ENCODE measurements at places on chromosomes 7 and 10.

DNA sequence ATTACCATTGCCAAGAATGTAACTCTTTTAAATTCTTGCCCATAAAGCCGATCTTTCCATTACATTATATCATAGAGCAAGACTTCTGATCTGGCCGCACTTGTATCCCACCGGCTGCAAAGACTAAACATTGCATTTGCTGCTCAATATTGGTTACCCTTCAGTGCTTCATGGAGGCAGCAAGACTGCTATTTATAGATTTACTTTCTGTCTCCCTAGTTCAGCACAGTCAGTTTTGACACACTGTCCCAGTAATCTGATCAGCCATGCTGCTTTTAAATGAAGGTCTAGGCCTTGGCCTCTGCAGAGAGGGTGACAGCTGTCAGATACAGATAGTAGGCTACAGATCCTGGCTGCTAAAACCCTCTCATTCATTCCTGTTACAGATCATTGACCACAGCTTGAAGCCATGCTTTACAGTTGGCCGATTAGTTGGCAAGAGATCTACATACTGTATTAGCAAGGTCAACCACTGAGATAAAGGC is 562.6 kb upstream of the GALNT17 start:
- no peak for DNase-seq

DNA sequence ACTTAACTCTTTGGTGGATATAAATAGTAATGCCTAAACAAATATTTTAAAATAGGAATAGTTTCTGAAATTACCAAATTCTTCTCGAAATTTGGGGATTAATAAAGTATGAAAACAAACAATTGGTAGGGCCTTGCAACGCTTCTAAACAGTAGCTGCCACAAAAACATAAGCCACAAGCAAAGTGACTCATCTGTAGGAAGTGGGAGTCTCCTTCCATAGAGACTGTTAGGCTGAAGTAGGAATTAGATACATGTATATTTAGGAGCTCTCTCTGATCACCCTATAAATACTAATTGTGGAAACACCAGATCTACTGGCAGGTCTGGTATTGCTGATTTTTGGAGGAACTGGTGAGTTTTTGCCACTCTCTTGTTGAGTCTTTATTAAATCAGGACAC is 5.7 kb upstream of the LMOD2 start:
- no peak for DNase-seq

DNA sequence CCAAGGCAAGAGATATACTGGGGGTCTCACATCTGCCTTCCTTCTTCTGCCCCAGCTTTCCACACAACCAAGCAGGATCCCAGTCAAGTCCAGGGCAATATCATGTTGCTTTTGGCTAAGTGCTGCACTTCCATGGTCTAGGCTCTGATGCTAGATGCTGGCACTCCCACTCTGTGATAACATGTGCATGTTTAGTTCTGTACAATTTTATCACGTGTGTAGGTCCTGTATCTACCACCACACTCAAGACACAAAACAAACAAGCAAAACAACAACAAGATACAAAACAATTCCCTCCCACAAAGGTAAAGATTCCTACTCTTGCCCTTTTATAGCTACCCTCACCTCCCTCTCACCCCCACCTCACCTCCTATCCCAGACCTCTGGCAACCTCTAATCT is 105.6 kb upstream of the HABP2 start:
- DNase-seq: no peak

- DNase-seq: no peak
Observed at GRCh38 chr7:41996381-41997035, 240.5 kb downstream of the GLI3 start.

DNA sequence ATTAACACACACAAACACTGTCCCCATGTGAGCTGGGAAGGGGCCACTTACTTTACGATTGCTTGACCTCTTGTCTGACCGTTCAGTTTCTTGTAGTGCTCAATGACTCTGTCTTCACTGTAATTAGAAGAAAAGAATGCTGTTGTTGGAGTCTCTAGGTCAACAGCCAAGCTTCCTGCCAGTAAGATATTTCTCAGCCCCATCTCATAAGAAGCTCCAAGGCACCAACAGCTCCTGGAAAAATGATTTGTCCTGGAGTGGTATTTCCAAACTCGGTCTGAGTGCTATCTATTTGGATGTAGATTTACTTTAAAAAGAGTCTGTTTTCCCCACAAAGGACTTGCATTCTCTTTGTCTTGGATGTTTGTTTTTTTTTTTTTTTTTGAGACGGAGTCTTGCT is 153.7 kb downstream of the PRPF18 start:
- no peak for DNase-seq

DNA sequence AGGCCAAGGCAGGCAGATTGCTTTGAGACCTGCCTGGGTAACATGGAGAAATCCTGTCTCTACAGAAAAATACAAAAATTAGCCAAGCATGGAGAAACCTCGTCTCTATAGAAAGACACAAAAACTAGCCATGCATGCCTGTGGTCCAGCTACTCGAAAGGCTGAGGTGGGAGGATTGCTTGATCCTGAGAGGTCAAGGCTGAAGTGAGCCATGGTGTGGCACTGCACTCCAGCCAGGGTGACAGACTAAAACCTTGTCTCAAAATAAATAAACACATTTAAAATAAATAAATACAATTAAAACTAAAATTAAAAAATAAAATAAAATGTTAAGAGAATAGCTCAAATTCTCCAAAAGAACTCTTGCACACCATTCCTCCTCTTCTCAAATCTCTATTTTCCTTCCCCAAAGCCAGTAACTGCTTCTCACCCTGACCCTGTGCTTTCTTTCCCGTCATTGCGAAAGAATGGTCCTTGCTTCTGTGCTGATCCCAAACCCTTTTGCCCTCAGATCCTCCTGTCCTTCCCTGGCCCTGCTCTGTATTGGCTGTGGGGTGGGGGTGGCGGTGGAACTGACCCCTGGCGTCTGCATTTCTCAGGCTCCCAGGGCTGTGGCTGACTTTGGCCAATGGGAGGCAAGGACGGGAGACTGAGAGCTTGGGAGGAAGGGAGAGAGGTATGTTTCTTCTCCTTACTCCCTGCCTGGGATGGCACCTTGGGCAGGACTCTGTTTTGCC is 12.4 kb downstream of the SRGN start:
- no peak for DNase-seq

DNA sequence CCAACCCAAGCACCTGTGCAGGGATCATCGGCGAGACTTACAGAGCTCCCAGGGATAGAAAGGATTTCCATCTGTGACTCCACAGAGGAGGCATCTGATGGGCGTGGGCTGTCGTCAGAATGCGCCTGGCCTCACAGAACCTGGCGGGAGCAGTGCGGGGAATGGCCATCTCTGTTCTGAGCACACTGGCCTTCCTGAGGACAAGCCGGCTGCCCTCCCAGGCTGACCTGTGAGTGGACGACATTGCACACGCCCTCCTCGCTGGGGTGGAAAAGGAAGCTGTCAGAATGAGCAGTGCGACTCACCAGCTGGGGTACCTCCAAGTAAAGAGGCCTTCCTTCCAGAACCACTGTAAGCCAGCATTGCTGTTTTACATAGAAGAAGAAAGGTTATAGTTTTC is 234.6 kb upstream of the PITRM1 start:
- DNase-seq: no peak

DNA sequence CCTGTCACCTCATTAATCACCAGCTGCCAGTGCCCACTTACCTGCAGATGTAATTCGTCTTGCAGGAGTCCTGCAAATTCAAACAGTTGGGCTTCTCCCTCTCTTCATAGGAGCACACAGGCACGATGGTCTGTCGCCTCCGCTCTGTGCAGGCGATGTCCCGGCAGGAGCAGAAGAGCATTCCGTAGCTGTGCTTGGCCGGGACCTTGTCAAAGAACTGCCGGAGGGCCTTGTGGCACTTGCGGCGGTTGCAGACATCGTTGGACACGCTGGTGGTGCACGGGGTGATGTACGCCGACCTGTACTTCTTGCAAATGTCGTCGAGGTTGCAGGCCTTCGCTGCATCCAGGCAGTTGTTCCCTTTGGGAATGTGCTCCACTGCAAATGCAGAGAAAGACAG is 147.8 kb downstream of the GFRA1 start:
- DNase-seq: no peak

DNA sequence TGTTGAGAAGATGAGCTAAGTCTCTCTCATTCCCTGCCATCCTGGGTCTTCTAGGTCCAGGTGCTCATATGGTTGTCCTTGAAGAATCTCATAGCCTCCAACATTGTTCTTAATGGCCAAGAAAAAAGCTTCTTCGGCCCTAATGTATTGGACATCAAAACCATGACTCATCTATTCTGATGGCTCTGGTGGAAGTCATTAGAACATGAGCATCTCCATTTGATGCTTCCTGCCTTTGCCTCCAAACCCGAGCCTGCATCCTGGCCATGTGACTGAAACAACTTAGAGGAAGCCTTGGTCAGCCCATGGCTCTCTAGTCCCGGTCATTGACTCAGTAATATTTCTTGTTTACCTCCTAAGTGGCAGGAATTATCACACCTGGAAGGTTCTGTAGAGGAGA is 264.1 kb upstream of the FZD8 start:
- DNase-seq: no peak

DNA sequence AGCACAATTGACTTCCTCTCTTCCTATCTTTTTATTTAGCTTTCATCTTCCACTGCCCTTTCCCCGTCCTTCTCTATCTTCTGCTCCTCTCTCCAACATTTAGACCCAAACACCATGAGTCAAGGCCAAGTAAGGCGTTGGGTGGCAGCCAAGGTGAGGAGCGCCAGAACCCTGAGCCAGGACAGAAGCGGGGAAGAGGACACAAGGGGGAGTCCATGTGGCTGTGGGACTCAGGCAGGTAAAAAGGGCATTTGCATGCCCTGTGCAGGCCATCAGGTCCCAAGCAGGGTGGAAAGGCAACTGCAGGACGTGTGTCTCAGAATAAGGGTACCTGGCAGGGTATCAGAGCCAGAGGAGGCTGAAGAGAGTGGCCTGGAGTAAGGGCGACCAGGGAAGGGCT is 192.4 kb upstream of the PFKP start:
- no peak for DNase-seq

- no peak for DNase-seq
Observed at GRCh38 chr10:95820363-95820762, 64.4 kb downstream of the ENTPD1 start.

- no peak for DNase-seq
Observed at GRCh38 chr7:158676171-158676840, 28.3 kb downstream of the NCAPG2 start.

- DNase-seq: no peak
Observed at GRCh38 chr7:86790383-86790782, 146.7 kb downstream of the GRM3 start.

All from T-helper 9 cell (primary cell).